Head of caudate nucleus (tissue), 42 donors: ENCODE measurements at places on chromosomes 5 and 9.
A peak's percentile ranks its signal among the peaks of the same experiment; 100 is the strongest.

GRCh38 chr5:11289208-11289607, 528.2 kb upstream of the DAP start:
- no peak for DNase-seq

GRCh38 chr5:81105261-81105877, 127.8 kb upstream of the CKMT2 start:
- no peak for DNase-seq

GRCh38 chr5:68382640-68383039, 167.1 kb downstream of the PIK3R1 start:
- no peak for DNase-seq

- no peak for DNase-seq
These were observed 11.4 kb upstream of the ACOT12 start for GRCh38 chr5:81405126-81405891.

DNA sequence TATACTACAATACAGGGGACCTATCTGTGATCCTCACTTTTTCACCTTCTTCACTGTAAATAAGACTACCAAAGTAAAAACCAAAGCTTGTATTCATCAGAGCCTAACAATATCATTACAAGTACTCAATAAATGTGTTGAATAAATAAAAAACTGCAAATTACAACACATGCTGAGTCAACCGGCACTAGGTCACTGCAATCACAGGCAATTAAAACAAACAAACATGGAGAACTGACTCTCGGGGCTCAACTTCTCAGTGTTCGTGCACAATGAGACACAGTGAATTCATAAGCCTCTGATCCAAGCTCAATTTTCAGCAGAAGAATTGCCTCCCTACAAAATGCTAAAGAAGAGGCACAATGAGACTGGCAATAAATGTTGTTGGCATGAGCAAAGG, 69.2 kb downstream of the CDK5RAP2 start:
- DNase-seq = no peak

DNA sequence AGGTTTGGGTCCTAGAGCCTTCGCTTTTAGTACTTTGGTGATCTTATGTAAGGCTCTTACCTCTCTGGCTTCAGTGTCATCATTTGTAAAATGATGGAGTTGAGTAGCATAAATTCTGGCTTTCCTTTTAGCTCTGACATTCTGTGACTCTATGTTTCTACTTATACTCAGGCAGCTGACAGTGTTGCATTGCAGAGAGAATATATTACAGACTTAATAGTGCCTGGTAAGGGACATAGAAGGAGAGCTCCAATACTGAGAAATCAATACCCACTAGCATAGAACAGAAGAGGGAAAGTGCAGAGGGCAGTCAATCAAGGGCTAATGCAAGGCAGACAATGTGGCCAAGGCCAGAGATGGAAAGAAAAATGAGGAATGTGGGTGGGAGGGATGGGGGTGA, 371.4 kb upstream of the TLE4 start:
- DNase-seq = no peak

DNA sequence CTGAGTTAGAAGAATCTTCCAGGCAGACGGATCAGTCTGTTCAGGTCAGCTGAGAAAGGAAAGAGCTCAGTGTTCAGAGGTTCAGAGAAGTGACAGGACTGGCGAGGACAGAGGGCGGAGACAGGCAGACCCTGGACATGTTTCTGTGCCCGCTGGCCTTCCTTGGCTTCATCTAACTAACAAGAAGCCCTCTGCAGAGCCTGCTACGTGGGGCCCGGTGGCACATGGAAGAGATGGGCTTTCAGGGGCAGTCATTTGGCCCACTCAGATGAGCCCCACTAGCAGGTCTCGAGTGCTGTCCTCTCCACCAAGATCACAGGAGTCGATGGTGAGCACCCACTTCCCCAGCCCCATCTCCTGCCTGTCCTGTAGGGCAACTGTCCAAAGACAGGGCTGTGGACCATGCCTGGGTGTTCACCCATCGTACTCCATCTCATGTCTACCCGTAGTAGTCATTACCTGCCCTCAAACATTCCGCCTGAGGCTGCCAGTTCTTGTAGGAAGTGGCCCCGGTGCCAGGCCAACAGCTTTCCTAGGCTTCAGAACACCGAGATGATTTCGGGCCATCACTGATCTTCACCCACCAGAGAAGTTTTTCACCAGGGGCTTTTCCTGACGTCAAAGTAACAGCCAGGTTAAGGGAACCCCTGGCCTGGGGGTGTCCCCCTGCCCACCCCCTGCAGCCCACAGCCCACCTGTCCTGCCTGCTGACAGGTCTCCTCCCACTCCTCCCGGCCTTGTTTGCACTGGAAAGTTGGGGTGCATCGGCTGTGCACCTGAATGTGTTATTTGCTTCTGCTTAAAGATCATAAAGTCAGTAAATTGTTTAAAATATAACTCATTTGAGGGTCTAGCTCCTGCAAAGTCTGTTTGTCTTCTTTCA, 14.0 kb downstream of the IRX2 start:
- DNase-seq = no peak

DNA sequence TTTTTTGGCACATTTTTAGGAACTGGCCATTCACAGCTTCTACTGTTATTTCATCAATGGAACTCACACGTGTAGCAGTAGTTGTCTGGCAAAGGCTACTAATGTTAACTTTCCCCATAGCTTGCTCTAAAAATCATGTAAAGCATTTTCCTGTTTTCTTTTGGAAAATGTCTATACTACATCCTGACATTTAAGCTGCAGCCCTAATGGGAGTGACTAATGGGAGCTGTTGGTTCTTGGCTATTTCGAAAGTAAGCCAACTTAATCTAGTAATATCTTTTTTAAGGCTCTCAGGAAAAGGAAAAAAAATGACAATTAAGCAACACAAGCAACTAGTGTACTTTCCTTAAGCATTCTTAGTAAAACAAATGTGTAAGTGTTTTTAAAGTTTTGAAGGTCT, 169.2 kb downstream of the SLC12A2 start:
- DNase-seq = no peak

- no peak for DNase-seq
These were observed 35.8 kb downstream of the PTCH1 start for GRCh38 chr9:95481000-95481399.

- peak; percentile 73 for DNase-seq
These were observed 20.7 kb downstream of the GOLGA2 start for GRCh38 chr9:128254855-128255759.

GRCh38 chr5:27414099-27414498, 375.7 kb upstream of the CDH9 start:
- DNase-seq = no peak

- DNase-seq = peak; percentile 45
These were observed 5.1 kb downstream of the GDNF start for GRCh38 chr5:37834542-37835379.

GRCh38 chr5:137753691-137754187, 424 bp downstream of the HNRNPA0 start:
- DNase-seq = peak; percentile 45

DNA sequence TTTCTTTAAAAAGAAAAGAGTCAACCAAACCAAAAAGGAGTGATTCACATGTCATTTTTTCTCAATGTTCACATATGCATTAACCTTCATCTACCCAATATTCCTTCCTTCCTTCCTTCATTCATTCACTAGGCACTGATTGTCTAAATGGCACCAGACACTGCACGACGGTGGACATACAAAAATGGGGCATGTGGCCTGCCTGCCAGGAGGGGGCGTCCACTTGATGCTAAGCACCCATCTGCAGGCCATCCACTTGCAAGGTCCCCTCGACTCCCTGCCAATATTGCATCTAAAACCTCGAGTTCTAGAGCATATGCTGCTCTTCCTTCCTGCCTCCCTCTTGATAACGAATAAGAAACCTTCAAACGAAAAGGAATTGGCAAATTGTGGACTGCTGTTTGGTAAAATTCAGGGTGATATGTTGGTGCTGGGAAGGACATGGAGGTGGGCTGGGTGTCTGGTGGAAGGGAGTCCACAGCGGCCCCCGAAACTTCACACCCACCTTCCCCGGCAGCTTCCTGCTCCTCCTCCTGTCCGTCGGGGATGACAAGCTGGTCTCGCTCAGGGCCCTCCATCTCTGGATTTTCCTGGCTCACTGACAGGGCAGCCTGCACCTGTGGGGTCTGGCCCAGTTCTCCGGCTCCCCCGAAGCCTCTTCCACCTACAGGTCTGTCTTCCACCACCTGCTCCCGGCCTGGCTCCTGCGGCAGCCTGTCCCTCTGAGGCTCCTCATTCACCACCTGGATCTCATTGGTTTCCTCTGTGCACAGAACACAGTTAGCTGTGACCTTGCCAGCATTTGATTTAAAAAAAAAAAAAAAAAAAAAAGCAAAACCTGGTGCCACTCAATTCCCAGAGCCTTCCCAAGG, 64.3 kb downstream of the GOLM1 start:
- no peak for DNase-seq

- no peak for DNase-seq
These were observed 1.4 kb upstream of the CEL start for GRCh38 chr9:133060417-133060841.

GRCh38 chr9:94649100-94649819, 9.9 kb upstream of the FBP1 start:
- no peak for DNase-seq

GRCh38 chr5:69042915-69043654, 50.7 kb upstream of the SLC30A5 start:
- peak; percentile 81 for DNase-seq

DNA sequence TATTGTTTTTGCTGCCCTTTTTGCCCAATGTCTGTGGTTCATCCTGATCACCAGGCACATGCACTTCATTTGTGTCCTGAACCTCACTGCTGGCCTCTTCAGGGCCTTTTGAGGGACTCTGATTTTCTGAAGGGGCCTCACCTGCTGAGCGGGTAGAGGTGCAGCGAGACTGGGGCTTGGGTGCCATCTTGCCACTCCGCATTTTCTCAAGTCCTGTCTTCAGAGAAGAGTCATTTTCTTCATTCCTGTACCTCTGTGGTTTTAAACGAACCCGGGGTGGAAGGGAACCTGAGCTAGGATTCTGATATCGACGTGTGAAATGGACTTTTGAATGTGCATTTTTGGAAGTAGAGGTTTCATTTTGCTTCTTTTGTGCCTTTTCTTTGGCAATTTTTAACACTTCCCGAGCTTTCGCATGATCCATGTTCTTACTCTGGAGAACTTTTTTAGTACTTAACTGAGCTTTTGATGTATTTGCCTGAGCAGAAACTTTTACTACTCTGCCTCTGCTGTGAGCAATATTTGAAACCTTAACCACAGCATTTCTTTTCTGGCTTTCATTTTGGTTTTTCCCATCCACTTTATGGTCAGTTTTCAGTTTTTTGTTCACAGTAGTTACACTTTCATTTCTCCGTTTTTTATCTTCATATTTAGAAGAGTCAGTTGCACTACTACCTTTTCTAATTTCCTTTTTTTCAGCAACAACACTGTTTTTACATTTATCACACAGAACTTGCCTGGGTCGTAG, 26.1 kb downstream of the PWWP2A start:
- DNase-seq = no peak

DNA sequence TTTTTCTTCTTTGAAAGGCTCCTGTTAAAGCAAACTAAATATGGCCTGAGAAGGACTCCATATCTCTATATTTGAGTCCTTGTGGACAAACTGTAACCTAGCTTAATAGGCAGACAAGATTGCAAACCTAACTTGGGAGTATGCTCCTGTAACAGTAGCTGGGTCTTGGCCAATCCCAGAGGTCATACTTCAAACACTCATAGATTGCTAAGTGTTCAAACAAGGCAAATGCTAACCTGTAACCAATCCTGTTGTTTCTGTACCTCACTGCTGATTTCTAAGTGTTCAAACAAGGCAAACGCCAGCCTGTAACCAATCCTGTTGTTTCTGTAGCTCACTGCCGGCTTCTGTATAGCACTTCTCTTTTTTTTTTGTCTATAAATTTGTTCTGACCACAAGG, 50.6 kb upstream of the CLK4 start:
- no peak for DNase-seq

- no peak for DNase-seq
These were observed 182.1 kb downstream of the FBN2 start for GRCh38 chr5:128355961-128356360.

DNA sequence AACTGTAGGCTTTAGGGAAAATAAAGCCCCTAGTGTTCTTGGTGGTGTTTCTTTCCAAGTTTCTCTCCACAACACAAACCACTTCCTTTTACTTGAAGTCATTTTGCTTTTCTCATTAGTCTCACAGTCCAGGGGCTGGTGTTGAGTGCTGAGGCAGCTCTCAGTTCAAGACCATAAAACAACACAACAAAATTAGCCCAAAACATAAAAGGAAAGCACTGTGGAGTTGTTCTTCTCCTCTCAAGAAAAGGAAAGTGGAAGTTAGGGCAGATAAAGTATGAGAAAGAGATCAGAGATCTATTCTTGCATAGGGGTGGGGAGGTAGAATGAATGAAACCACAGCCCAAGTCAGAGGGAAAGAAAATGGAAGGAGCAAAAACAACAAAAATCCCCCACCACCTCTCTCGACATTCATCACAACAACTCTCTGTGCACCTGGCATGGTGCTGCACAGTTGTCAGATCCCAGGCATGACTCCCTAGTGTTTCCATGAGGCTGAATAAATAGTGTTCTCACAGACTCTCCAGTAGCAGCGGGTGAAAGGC, 569.9 kb downstream of the RAB3C start:
- DNase-seq = no peak

DNA sequence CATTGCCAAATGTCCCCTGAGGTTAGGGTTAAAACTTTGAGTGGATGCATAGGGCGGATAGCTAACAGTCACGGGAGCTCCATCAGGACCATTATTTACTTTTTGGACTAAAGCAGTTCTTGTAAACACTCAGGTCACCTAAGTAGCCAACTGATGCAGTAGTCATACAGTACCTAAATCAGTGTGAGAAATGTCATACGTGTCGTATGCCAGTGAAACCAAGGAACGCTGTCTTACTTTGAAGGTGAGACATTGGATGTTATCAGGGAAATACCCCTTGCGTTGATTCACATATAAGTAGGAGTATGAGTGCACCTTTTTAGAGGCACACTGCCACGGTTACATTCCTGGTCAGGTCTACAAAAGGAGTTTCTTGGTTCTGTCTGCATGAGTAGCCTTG, 101.9 kb downstream of the LNPEP start:
- no peak for DNase-seq

DNA sequence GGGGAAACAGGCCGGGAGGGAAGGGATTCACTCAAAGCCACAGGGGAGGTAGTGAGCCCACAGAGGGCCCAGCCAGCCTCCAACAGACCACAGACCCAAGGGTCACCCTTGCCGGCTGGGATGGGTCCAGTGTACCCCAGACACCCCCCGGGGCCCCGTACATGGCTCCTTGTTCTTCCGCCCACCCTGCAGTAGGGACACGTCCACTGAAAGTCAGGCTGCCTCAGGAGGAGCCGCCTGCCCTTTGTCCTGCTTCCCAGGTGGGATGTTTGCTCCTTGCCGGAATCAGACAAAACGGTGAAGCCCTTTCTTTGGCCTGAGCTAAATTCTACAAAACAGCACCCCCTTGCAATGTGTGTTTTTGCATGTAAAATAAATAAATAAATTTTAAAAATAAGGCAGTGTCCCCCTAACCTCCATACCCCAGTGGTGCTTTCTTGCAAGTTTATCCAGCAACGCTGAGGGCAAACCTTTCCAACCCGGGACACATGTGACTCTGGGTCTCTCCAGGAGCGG, 25.8 kb downstream of the LHX3 start:
- DNase-seq = no peak
